ENCODE measurements at places on chromosomes 11 and 22. TPM values are rescaled to one million over a fixed set of nuclear protein-coding genes. Genes with fewer than 3 reads are reported as not detected.

GRAMD1B gene
- 8.3 TPM for total RNA-seq

OR51B2 gene
- total RNA-seq, result not detected

DNA sequence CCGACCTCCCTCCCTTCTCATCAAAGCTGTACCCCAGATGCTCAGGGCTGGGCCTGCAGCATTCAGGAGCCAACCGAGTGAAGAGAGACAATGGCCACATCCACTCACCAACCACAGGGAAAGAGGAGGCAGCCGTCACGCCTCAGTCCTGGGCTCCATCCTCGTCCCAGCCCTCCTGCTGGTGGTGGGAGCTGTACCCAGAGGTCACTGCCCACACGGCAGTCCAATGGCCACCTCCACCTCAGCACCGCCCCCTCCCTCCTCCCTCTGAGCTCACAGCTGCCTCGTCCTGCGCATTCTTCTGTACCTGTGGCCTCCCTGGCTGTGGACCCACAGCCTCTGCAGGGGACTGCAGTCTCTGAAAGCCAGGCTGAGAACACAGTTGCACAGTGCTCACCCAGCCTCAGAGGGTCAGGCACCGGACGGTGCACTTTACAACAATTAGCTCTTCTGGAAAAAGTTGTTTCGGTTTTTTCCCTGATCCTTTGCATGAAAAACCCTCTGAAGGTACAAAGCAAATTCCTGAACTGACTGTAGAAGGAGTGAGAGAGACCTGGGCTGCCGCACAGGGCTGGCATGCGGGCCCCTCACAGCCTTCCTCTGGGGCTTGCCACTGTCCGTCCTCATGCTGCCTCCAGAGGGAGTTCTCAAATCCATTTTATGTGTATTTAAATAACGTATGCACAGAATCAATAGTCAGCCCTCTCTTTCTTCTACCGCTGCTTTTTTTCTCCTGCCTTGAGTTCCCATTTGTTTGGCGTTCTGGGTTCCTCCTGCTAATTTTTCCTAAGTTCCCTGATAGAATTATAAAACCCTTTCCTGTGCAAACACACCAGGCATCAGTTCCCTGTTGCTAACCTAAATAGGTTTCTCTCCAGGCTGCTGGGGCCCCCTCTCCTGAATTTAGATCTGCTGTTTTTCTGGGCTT is 52.7 kb downstream of the PHF21B start:
- no peak for DNase-seq

DNA sequence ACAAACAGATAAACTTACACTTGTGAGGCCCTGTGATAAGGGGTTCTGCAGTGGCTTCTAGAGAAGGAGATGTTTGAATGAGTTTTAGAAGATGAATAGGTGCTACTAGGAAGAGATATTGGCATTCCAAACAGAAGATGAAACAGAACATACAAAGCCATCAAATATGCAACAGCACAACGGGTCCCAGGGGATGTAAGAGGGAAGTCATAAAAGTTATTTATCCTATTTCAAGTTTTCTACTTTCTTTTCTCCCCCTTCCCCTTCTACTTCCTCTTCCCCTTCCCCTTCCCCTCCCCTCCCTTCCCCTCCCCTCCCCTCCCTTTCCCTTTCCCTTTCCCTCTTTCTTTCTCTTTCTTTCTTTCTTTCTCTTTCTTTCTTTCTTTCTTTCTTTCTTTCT is 94.9 kb upstream of the CADM1 start:
- no peak for DNase-seq

DNA sequence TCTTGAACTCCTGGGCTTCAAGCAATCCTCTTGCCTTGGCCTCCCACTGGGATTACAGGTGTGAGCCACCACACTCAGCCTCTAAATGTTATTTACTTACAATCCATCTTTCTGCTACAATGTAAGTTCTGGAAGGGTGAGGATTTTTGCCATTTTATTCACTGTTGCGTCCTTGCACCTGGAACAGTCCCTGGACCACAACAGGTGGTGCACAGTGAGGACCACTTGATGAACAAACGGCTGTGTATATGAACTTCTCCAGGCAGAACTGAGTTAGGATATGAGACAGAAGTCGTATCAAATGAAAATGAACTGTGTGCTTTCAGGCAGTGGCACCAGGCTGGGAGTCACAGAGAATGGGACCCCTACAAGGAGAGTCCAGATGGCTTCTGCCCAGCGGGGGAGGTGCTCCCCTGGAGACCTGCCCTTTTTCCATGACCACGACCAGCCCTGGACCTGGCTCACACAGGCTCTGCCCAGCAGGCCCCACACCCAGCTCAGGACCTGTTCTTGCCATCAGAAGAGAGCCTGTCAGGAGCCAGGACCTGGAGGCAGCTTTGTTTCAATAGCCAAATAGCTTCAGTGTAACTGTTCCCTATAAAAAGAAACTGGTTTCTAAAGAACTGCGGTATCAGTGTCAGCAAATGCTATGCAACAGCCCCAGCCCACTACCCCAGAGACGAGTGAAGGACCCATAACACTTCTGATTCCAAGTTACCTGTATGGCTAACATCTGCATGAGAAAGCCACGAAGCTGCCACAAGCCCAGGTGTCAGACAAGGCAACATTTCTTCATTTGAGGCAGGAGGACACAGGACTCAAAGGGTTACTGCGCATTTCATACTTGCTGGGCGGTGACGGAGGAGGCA is 104.9 kb downstream of the MICAL3 start:
- peak; percentile 34 for DNase-seq

GRCh38 chr11:58647141-58647699 is 24.8 kb downstream of the CNTF start:
- no peak for DNase-seq

DNA sequence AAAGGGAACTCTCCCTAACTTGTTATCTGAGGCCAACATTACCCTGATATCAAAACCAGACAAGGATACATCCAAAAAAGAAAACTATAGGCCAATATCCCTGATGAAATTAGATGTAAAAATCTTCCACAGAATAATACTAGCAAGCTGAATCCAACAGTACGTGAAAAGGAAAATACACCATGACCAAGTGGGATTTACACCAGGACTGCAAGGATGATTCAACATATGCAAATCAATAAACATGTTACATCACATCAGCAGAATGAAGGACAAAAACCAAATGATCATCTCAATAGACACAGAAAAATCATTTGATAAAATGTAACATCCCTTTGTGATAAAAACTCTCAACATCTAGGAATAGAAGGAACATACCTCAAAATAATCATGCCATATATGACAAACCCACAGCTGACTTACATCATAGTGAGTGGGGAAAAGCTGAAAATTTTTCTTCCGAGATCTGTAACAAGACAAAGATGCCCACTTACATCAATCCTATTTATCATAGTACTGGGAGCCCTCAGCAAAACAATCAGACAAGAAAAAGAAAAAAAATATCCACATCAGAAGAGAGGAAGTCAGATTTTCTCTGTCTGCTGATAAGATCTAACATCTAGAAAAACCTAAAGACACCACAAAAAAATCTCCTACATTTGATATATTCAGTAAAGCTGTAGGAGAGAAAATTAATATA is 703.3 kb upstream of the ANO5 start:
- DNase-seq, result no peak

- no peak for DNase-seq
These were observed 46.2 kb downstream of the CSNK2A3 start for GRCh38 chr11:11306855-11307254.

DNA sequence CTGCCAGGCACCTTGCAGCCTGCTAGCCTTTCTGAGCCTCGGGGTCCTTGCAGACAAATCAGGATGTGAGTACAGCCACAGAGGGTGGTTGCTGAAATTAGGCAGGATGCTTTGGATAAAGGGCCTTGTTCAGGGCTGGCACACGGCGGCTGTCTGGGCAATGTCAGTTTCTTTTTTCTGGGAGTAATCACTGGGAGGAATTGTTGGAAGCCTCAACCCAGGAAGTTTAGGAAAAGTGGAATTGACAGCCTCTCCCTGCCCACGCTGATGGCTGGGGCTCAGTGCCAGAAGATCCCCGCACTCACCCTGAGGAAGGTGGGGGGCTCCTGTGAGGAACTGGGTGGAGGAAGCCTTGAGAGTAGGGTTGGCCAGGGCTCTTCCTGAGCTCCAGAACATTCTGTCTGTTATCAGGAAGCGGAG is 37.4 kb downstream of the CD82 start:
- no peak for DNase-seq

DNA sequence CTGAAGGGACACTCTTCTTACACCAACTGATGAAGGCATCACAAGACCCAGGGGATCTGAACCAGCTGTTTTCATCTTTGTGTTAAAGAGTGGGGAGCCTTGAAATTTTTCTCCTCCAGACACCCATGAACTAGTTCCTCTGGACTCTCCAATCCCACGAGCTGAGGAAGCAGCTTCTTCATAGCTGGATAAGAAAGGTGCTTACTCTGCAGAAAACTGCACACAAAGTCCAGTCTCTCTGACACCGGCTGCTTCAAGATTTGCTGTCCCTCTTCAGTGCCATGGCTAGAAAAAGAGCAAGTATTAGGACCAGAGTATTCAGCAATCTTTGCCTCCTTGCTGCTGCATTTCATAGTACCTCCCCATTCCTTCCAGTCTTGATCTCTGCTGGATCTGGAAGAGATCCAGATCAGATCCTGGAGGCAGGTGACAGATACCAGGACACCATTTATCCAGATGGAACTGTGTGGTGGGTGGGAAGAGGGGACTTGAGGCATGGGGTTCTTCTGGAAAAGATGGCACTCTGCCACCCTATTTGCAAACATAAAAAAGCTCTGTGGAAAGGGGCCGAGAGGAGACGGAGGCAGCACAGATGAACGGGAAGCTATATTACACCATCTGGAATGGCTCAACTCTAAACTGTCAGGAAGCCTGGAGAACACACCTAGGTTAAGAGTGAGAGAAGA is 25.5 kb downstream of the IL18BP start:
- DNase-seq, result no peak

DNA sequence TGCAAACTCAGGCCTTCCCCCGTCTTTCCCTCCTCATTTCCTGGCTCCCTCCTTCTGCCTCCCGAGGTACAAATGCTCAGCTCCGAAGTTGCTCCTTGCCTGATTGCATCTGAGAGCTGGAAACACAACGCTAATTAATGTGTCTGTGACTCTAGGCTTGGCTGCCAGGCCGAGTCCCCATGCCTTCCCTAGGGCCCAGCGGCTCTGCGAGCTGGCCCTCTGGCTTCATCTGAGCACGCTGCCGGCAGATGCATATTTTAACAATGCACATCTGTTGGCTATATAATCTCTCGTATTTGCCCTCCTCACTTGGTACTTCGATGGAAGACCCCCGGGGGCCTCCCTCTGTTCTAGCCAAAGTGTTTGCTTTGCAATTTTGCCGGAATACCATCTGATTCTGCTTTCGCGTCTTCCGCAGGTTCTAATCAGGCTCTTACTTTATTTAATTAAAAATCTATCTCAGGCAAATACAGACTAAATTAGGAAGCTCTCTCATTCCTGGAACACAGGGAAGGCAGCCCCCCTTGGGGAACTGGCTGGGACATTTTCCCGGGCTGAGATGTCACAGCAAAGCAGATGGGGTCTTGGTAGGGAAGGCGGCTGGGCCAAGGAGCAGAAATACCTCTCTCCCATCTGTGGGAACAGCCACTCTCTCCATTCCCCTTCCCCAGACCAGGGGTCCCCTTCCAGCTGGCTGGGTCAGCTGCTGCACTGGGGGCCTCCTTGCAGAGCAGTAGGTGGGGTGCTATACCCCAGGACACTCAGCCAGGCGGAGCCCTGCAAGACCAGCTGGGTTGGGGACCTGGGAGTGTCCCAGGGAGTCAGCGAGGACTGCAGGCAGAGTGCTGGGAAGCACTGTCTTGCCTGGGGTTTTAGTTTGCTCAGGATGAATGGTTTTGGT is 162.8 kb downstream of the ST3GAL4 start:
- no peak for DNase-seq

- DNase-seq, result no peak
These were observed 8.5 kb downstream of the ACAD8 start for GRCh38 chr11:134261626-134262488.

CABP7 gene
- 0.73 TPM for total RNA-seq

DUSP8 gene
- 2.3 TPM for total RNA-seq

DNA sequence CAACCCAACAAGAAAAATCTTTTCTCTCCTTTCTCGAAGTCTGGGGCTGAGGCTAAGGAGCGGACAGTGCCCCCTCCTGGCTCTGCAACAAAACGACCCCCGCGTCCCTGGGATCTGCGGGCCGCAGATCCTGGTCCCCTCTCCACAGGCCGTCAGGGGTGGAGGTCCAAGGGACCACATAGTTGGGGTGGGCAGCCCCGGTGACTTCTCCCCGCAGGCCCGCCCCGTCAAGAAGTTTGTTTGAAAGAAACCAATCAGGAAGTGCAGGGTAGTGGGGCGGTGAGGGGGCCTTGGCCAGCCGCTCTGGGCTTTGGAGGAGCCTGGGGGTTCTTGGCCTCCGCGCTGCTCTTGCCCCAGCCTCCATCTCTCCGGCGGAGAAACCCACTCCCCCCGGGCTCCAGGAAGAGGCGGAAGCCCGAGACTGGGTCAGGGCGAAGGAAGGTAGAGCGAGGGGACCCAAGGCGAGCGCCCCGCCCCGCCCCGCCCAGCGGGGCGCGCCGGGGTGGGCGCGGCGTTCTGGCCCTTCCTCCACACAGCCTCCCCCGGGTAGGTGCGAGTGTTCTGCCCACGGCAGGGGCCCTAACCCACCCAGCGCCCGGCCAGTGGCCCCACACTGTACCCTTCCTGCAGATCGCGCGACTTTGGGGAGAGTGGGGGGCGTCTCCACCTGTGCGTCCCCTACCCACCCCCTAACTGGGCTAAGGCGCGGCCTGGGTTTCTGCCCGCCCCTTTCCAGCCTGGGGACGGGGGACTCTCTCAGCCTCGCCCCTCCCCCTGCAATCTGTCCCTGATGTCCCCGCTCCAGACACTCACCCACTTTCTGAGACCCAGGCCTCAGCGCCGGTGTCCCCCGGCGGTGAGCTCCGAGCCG is 1.3 kb downstream of the TP53I11 start:
- DNase-seq, result peak; percentile 14

GRCh38 chr11:20459865-20460264 is 72.3 kb downstream of the PRMT3 start:
- no peak for DNase-seq

- DNase-seq, result peak; percentile 97
These were observed 20.3 kb downstream of the TEF start for GRCh38 chr22:41401781-41402648.

PGA3 gene
- not detected for total RNA-seq

DNA sequence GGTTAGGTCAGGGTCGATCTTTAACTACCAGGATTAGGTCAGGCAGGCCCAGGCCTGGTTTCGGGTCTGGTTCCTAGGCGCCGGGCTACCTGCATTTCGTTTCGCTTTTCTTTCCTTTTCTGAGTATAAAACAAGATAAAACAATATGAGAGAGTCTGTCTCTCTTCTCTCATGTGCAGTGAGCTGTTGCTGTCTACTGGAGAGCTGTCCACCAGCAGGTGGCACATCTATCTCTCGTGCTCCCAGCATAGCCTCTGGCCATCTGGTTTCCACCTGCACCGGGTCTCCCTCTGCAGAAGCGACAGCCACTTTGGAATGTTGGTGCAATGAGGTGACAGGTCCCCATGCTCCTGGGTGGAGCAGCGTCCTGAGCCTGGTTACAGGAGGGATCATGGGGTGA is 27.6 kb downstream of the RIBC2 start:
- DNase-seq, result peak; percentile 74

MUC15 gene
- total RNA-seq, result 169 TPM

- DNase-seq, result peak; percentile 65
These were observed 32.1 kb upstream of the PRODH start for GRCh38 chr22:18968011-18968749.

- DNase-seq, result peak; percentile 96
These were observed 21.6 kb upstream of the TEF start for GRCh38 chr22:41360126-41360525.

GRCh38 chr11:38648604-38649003 is 2050.6 kb upstream of the RAG2 start:
- DNase-seq, result no peak
